Right hindlimb (tissue), 1 donor: ENCODE measurements at places on chromosomes 2 and 18.

DNA sequence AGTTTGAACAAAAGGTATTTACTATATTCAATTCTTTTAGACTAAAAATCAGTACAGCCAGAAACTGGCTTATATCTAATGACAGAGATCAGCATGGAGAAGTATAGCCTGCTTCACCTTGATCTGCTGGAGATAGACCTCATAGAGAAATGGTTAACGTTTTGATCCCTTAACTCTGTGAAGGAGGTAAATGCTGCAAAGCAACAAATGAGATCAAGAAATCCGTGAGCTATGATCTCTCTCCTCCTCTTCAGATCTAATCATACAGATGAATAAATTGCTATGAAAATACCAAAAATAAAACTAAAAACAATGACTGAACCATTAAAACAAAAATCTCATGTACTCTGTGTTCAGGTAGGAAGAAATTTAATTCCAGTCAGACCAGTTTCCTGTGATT lies 42.8 kb downstream of the KLHL14 start:
- no peak for DNase-seq

DNA sequence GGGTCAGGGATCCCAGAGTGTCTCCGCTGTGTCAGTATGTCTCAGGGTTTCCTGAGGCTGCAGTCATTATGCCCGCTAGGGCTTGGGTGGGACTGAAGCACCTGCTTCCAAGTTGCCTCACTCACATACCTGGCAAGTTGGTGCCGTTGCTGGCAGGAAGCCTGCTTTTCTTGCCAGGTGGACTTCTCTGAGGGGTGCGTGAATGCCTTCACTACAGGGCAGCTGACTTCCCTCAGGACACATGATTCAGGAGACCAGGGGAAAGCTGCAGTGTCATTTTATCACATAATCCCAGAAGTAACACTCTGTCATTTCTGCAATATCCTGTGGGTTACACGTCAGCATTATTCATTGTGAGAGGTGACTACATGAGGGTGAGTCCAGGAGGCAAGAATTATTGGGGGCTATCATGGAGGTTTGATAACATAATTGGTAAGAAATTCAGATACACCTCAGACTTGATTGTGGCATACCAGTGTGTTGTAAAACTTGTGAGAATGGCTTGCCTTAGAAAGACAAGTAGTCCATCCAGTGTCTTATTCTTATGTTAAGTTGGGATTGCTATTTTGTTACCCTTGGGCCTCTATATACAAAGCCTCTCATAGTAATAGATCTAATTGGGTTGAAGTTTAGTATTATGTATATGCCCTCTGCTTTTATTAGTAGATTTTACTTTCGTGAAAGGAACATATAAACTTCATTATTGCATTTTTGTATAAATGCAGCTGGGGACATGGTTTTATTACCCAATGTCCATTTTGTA lies 44.1 kb downstream of the NEDD4L start:
- no peak for DNase-seq

DNA sequence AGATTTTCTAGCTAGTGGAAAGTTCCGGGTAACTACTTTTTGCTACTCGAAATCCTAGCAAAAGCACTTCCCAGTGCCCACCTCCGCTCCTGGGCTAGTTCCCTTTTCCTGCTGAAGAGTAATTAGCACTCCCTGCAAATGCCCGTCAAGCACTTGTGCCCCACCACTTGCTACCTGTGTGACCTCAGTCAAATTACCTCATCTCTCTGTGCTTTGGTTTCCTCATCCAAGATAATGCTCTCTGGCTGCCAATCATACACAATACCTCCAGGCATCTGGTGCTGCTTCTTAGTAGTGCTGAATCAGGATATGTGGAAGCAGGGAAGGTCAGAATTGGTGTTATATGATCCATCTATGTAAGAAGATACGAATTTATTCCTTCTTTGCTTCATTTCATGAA lies 102.1 kb upstream of the CDCA7 start:
- no peak for DNase-seq

- peak; percentile 73 for DNase-seq
These were observed 38.7 kb downstream of the PKDCC start for GRCh38 chr2:42086500-42086953.

GRCh38 chr2:61662990-61663389 lies 124.8 kb upstream of the XPO1 start:
- no peak for DNase-seq

DNA sequence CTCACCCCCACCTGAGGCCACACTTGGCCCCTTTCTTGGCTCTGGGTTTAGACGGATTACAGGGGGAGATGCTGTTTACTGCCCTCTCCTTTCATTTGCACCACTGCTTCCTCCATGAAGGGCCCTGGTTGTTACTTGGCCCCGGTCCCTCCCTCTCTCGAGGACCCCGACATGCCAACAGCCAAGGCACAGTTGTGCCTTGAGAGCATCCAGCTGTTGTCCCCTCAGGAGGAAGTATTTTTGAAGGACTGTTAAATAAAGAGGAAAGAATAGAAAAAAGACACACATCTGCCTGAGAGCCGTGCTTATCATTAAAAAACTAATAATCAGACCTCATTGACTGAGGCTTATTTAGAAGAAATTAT lies 44.0 kb downstream of the ITGB1BP1 start:
- no peak for DNase-seq

GRCh38 chr2:134459706-134460406 lies 206.0 kb downstream of the MGAT5 start:
- peak; percentile 16 for DNase-seq

GRCh38 chr2:238505892-238506280 lies 79.2 kb downstream of the ASB1 start:
- no peak for DNase-seq

DNA sequence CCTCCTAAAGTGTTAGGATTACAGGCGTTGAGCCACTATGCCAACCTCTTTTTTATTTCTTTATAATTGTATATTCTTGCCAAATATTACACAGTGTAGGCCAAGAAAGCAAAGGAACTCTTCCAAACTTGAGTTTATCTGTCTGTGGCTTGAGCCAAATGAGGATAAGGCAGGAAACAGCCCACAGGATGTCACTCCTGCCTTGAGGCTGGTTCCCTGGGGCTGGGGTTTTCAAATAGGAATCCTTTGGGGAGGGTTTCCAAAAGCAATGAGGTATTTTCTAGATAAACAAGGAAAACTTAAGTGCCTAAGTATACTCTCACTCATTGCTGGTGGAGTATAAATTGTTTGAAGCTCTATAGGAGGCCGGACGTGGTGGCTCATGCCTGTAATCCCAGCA lies 56.4 kb downstream of the ADCY3 start:
- no peak for DNase-seq

DNA sequence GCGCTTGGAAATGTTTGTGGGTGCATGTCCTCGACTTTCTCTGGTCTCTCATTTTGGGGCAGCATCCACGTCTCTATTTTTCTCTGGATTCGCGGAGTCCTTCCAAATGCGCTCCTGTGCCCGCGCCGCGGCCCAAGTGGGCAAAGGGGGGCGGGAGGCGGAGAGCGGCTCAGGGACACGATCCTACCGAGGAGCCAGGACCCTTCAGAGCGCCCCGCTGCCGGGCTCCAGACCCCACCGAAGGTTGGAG lies 990 bp downstream of the EPAS1 start:
- no peak for DNase-seq

DNA sequence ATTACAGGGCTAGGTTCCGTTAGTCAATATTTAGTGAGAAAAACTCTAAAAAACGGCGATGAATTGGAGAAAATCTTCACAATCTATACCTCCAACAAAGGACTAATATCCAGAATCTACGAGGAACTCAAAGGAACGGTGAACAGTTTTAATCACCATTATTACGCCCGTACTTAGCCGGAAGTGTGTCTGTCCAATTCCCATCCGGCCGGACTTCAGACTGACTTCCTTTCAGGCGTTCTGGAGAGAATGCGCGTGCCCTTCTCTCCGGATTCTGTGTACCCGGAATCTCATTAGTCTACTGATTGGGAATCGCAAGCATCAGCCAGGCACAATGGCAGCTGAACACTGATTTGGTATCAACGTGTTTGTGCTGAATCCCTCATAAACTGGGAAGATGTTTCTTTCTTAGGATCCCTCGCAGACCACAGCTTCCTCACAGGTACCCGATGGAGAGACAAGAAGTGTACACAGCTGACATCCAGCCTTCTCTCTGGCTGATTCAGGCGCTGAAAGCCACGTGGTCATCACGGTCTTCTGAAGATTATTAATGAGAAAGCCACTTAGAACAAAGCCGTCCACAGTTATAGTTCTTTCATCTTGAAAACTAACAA lies 239.9 kb downstream of the ZNF516 start:
- DNase-seq: no peak
